ENCODE measurements at places on chromosomes 7 and 10. TPM values are rescaled to one million over a fixed set of nuclear protein-coding genes. Genes with fewer than 3 reads are reported as not detected.
A peak's percentile ranks its signal among the peaks of the same experiment; 100 is the strongest.

Gene FAM180A
- not detected for total RNA-seq

Gene VGF
- 5.2 TPM for total RNA-seq

- DNase-seq, result no peak
- peaks cover 29% of the 10 kb centered on the region for H3K4me1 ChIP-seq
- no peak overlapping the region for H3K4me3 ChIP-seq
- peaks cover 2% of the 10 kb centered on the region for H3K36me3 ChIP-seq
- H3K27ac ChIP-seq, result no peak overlapping the region
Observed at GRCh38 chr7:73847941-73848723, 5.8 kb upstream of the METTL27 start.

DNA sequence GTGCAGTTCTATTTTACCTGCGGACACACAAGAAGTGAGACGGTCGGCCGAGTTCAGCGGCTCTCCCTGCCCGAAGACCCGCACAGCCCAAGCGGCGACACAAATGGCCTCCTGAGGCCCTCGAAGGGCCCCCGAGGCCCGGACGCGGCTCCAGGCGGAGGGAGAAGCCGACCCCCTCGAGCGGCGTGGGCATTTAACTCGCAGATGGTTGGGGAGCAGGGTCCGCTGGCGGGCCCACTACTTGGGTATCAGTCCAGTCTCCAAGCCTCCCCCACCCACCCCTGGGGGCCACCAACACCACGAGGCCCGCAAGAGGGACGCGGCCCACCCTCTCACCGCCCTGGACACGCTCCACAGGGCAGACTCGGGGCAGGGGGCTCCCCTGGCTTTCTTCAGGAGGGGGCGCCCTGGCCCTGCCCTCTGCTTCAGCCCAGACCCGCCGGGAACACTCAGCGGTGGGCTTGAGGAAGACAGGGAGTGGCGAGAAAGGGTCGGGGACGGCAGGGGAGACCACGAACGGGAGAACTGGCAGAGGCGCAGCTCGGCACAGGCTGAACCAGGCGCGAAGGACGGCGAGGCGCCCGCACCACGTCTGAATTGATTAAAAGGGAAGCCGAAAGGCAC lies 1.7 kb downstream of the IGF2BP3 start:
- peak overlapping the region; percentile 99 for H3K4me3 ChIP-seq
- H3K27me3 ChIP-seq, result no peaks in the 10 kb centered on the region
- peak overlapping the region; percentile 97 for H3K27ac ChIP-seq
- H3K36me3 ChIP-seq, result peaks cover 11% of the 10 kb centered on the region
- DNase-seq, result no peak

DNA sequence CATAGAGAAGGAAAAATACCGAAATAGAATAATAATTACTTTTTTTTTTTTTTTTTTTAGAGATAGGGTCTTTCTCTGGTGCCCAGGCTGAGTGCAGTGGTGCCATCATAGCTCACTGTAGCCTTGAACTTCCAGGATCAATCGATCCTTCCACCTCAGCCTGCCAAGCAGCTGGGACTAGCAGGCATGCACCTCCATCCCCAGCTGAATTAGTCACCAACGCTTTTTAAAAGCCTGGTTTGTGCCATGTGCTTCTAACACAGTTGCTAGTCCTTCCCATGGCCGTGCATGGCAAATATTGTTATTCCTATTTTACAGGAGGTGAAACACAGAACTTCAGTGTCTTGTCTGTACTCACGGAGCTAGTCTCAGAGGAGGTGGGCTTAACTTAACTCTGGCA lies 23.2 kb downstream of the LYZL2 start:
- H3K4me1 ChIP-seq, result peaks cover 15% of the 10 kb centered on the region
- H3K27ac ChIP-seq, result no peak overlapping the region
- H3K36me3 ChIP-seq, result no peaks in the 10 kb centered on the region
- peaks cover 9% of the 10 kb centered on the region for H3K27me3 ChIP-seq
- no peak for DNase-seq

DNA sequence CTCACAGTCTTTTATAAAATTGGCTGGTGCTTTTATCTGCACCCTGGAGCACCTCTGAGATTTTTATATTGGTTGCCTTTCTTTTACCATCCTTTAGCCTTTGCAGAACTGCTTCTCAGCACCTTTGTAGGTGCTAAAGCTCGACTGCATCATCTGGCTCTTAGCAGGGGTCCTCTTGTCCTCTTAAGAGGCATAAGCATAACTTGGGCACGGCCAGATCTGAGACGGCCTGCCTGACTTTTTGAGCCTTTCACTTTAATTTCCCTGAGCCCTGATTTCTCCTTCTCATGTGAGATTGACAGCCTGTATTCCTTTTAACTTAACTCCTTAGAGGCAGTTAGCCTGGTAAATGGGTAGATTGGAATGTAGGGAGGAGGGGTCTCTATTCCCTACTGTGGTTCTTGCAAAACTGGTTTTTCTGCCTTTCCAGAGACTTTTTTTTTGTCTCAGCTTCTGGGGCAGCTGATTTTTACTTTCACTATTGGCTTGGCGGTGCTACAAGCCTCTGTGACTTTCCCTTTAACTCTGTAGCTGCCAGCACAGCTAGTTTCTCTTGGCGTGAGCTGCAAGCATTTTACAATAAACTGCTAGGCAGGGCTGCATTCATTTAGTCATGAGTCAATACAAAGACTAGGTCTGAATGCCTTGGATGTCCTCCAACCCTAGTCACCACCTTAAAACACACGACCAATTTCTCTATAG lies 24.0 kb downstream of the ZPBP start:
- peaks cover 21% of the 10 kb centered on the region for H3K4me1 ChIP-seq
- peaks cover 60% of the 10 kb centered on the region for H3K36me3 ChIP-seq
- no peak for DNase-seq
- peak overlapping the region; percentile 86 for H3K27ac ChIP-seq
- H3K27me3 ChIP-seq, result no peaks in the 10 kb centered on the region

DNA sequence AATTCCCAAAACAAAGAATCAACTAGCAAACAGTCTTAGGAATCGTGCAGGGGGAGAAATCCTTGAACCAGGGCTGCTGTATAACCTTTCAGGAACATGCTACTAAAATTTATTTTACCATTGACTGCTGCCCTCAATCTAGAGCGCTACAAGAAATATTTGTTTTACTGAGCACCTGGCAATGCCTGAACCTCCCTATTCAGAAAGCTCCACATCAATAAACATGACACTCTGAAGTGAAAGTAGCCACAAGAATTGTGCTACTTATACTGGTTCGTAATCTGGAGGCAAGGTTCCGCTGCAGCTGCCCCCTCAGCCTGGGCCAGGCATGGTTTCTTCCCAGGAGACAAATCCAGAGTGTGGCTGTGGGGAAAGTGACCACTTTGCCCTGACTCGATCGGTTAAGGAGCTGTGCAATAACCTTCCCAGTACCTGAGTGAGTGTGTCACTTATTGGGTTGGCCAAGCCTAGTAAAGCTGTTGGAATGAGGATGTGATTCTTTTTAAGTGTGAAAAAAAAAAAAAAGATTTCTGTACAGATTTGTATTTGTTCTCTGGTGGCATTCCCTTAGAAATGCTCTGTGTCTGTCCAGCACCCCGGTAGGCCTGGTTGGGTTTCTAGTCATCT lies 7.7 kb downstream of the VWA2 start:
- peaks cover 16% of the 10 kb centered on the region for H3K4me1 ChIP-seq
- DNase-seq, result no peak
- H3K27ac ChIP-seq, result no peak overlapping the region
- H3K36me3 ChIP-seq, result no peaks in the 10 kb centered on the region
- no peak overlapping the region for H3K4me3 ChIP-seq

- DNase-seq, result no peak
- H3K4me3 ChIP-seq, result no peak overlapping the region
- H3K27ac ChIP-seq, result peak overlapping the region; percentile 92
- peaks cover 10% of the 10 kb centered on the region for H3K36me3 ChIP-seq
- H3K27me3 ChIP-seq, result no peaks in the 10 kb centered on the region
- H3K4me1 ChIP-seq, result no peaks in the 10 kb centered on the region
Observed at GRCh38 chr7:1964913-1965578, 267.7 kb downstream of the MAD1L1 start.

Gene CTTNBP2
- 22.1 TPM for total RNA-seq

DNA sequence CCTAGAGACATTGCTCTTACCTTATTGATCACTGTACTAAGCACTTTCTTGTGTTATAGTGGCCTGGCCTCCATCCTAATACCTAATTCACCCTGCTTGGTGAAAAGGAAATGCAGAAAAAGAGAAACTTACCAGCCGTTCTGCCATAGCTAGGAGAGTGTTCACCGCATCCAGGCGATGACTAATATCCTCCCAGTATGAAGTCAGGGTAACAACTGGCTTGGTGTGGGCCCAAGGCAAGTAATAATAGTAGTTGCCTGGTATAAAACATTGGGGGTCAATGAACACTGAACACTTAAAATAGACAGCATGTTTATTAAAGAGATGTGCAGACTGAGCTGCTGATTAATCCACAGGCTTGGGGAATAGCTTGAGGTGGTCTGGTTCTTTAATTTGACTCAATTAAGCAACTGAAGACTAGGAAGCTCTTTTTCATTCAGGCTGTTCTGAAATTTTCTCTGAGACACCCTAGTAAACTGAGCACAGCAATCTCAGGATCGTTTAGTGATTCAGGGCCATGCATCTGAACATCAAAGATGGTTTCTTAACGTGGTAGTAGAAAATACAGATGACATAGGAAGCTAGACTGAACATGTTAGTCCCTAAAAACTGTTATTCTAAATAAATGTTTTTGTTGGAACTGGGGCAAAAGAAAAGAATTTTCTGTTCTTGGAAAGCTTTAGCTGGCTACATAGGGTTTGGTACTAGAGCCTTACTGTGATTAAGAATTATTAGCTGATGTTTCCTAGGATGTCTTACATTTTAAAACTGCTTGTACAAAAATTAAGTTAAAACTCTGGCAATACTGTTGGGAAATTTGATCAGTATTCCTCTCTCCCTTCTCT lies 102.2 kb downstream of the MYOF start:
- no peaks in the 10 kb centered on the region for H3K36me3 ChIP-seq
- DNase-seq, result no peak
- H3K4me3 ChIP-seq, result no peak overlapping the region
- no peak overlapping the region for H3K27ac ChIP-seq

Gene NUDT13
- 2.0 TPM for total RNA-seq

GRCh38 chr10:72127571-72127970 lies 39.2 kb upstream of the SPOCK2 start:
- no peaks in the 10 kb centered on the region for H3K36me3 ChIP-seq
- peak overlapping the region; percentile 55 for H3K27ac ChIP-seq
- H3K4me3 ChIP-seq, result no peak overlapping the region

DNA sequence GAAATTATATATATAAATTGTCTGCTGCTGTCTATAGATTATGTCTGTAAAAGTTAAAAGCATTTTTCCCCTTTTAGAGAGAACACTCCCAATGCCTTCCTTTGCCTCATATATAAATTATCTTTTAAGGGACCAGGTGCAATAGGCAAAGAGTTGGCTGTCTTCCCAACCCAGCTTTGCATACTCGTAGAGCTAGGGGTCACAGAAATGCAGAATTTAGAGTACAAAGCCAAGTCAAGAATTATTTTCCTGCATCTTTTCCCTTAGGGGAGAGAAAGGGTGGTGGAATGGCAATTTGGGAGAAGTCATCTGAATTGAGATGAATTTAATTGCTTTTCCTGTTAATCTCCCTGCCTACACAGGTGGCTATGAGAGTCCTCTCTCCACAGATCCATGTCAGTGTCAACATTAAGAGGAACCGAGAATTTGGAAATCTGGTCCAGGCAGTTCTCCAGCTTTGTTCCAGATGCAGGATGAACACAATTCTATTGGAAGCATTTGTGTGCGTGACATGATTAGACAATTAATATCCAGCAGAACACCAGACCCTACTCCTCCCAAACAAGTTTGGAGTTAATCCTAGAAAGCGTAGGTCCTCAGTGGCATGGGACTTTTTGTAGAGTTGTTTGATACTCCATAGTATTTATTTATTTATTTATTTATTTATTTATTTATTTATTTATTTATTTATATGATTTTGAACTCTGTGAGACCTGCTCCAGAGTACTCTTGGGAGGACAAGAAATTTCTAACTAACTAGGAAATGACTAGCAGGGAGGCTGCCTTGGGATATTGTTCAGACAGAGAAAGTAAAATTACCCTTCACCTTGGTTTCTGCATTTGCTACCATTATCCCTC lies 80.3 kb upstream of the SKAP2 start:
- H3K4me3 ChIP-seq, result peak overlapping the region; percentile 8
- H3K27me3 ChIP-seq, result no peaks in the 10 kb centered on the region

GRCh38 chr7:45894665-45895062 lies 6.4 kb downstream of the IGFBP1 start:
- H3K27ac ChIP-seq, result no peak overlapping the region
- no peaks in the 10 kb centered on the region for H3K36me3 ChIP-seq
- H3K4me1 ChIP-seq, result peaks cover under 1% of the 10 kb centered on the region
- no peak overlapping the region for H3K4me3 ChIP-seq
- DNase-seq, result no peak

- no peak overlapping the region for H3K27ac ChIP-seq
- DNase-seq, result no peak
- peaks cover 3% of the 10 kb centered on the region for H3K27me3 ChIP-seq
- H3K4me1 ChIP-seq, result peaks cover 14% of the 10 kb centered on the region
Observed at GRCh38 chr10:103541616-103542015, 48.1 kb downstream of the NEURL1 start.

Gene LRIT1
- not detected for total RNA-seq

- no peak overlapping the region for H3K4me3 ChIP-seq
- H3K36me3 ChIP-seq, result no peaks in the 10 kb centered on the region
- H3K27ac ChIP-seq, result no peak overlapping the region
- H3K27me3 ChIP-seq, result peaks cover 12% of the 10 kb centered on the region
Observed at GRCh38 chr10:30587522-30588031, 42.0 kb downstream of the LYZL2 start.

Measured in WTC11 (cell line).